ENCODE measurements at places on chromosomes 4 and X.

DNA sequence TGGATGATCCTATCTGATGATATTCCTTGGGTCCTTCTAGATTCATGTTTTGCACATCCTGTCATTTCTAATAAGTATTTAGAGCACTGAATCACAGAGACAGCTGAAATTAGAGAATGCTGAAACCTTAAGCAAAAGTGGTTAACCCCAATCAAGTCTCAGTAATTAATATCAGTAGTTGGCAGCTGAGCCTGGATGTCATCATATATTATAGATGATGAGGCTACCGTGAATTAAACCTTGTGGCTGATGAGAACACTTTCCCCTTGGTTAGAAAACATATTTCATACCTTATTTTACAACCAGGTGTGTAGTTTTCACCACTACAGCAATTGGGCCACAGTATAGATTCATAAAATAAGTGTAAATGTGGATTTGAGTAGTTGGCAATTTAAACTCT is 499.0 kb downstream of the PDGFC start:
- no peak for DNase-seq

DNA sequence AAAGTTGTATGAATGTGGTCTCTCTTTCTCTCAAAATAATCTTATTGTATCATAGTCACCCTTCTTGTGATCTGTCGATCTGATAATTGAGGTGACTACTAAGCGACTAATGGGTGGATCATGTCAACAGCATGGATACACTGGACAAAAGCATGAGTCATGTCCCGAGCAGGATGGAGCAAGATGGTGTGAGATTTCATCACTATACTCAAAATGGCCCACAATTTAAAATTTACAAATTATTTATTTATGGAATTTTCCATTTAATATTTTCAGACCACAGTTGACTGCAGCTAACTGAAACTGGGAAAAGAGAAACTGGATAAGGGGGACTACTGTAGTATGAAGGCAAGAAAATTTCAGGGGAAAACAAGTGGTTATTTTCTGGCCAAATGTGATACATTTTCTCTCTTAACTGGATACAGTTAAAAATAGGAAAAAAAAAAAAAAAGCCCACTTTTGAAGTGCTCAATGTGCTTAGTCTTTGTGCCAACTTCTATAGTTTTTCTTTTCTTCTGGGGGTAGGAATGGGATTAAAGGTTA is 25.3 kb downstream of the FAM241A start:
- no peak for DNase-seq

DNA sequence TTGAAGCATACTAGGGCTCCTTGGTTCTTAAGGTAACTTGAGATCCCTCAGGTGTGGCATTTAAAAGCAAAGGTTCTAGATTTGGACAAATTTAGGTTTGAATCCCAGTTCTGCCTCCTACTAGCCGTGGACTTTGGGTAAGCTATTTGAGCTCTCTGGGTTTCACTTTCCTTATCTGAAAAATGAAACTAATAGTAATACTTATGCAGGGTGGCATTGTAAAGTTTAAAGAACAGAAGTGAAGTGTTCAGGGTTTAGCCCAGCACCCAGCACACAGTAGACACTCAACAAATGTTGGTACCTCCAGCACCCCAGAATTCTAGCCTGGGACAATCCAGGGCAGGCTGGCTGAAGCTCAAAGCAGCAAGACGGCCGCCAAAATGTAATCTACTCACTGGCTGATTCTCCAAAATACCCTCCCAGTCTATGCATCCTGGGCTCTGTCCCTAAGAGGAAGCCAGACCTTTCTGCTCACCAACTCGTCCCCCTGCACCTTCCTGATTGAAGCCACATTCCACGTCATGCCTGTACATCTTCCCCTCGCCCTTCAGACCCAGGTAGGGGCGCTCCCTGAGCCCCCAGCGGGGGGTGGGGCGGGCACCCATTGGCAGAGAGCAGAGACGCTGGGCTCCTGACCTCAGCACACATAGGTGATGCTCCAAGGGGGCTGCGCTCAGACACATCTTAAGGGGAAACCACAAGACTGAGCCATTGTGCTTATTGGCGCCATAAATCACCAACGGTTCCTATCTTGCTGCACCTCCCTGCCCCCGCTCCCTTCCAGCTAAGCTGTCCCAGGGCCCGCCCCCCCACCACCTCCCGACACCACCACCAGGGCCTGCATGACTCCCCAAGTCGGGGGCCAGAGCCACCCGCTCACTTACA is 160.6 kb downstream of the BCOR start:
- DNase-seq: no peak

- DNase-seq: no peak
These were observed 1465.7 kb upstream of the DIAPH2 start for GRCh38 chrX:95218976-95219375.

DNA sequence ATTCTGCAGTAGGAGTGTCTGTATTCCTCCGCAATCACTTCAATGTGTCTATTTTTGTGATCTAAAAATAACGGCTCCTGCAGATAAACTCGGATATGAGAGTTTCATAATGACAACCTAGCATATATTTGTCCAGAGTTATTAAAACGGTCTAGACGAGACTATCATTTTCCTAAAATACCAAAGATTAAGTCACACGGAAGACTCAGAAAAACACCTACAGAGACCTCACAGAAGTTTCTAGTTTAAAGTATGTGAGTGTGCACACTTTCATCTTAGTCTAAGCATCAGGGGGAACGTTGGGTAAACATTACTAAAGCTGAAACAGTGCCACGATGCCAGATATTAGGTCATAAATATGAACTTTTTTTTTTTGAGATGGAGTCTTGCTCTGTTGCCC is 156.9 kb downstream of the AFAP1 start:
- no peak for DNase-seq

- no peak for DNase-seq
These were observed 83.3 kb downstream of the SORCS2 start for GRCh38 chr4:7275490-7276154.

DNA sequence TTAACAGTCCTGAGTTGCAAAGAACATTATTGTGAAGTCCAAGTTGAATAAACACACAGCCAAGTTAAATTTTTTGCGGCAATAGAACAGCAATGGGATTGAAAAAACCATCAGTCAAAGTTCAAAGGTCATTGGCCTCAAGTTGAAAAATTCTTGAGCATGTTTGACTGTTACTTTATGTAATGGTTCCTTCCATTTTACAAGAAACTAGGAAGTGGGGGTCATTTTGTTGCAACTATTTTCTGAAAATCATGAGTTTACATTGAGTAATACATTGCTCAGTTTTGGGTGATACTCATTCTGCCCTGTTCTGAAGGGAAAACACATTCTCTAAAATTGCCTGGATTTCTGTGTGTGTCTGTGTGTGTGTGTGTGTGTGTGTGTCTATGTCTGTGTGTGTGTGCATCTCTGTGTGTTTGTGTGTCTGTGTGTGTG is 5.2 kb upstream of the IRF2 start:
- peak; percentile 51 for DNase-seq

GRCh38 chr4:128825226-128825625 is 15.7 kb downstream of the JADE1 start:
- DNase-seq: no peak

GRCh38 chrX:7054219-7055216 is 93.0 kb upstream of the STS start:
- DNase-seq: no peak

DNA sequence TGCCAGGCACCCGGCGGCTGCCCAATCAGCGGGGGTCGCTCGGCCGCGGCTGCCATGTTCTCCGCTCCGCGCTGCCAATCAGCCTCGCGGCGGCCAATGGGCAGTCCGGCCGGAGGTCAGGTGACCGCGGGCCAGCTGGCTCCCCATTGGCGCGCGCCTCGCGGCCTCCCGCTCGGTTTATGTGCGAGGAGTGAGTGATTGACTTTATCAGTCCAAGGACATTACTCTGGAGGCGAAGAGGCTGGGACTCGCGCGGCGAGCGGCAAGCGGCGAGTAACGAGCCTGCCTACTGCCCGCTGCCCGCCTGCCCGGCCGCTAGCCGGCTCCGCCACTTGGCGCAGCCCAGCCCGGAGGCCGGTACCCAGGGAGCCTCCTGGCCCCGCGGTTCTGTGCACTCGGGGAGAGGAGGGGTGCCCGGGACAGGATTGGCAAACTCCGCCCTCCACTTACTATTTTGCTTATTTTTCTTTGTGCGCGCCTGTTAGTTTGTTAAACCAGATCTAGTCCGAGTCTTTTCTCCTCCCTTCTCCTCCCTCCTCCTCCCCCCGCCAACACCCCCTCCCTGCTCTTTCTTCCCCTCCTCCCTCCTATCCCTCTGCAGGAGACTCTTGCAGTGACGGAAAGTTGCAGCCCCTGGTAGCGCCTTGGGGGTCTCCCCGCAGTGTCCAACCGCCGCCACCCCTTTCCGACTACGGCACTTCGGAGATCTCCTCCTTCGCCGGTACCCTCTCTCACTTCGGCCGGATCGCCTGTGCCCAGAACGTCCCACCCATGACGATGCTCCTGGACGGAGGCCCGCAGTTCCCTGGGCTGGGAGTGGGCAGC is at the start of gene ZIC3:
Gene ZIC3, plus strand, starts transcription at position 207 of the 825 bp plus-strand sequence. Its CDS starts 565 bp downstream, at position 772.
- DNase-seq: no peak

- DNase-seq: no peak
These were observed 384.2 kb downstream of the SH3BGRL start for GRCh38 chrX:81586096-81586495.

DNA sequence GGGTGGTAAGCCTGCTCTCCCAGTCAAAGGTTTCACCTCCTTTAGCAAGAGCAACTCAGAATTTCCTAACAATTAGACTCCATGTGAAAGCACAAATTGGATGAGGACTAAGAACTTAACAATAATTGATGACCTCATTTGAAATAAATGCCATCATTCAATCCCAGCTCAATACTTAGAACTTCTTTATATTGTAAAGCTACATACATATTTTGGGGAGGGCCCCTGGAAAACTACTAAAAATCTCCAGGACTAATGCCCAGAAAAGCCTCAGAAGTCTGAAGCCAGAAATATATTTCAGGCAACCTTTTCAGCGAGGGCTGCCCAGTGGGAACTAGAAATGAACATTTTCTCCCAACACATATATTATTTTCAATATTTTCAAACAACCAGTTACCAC is 38.1 kb downstream of the AMOT start:
- DNase-seq: no peak

GRCh38 chrX:46791927-46792809 is 33.2 kb upstream of the SLC9A7 start:
- DNase-seq: peak; percentile 6

GRCh38 chrX:118199997-118200396 is 83.4 kb upstream of the KLHL13 start:
- no peak for DNase-seq

DNA sequence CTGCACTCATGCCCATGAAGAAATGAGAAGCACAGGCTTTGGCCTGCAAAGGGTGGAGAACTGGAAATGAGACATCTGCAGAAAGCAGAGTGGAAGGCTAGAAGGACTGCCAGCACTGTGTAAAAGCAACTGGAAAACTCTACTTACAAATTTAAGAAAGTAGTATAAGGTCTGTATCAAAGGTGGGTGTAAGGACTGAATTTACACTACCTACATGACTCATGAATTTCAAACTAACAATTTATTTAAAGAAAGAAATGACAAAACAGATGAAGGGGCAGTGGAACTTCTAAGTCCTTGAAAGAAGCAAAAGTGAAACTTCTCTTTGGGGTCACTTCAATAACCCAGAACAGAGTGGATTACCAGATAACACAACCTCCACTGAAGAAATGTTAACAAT is 71.2 kb downstream of the SLC10A7 start:
- no peak for DNase-seq

DNA sequence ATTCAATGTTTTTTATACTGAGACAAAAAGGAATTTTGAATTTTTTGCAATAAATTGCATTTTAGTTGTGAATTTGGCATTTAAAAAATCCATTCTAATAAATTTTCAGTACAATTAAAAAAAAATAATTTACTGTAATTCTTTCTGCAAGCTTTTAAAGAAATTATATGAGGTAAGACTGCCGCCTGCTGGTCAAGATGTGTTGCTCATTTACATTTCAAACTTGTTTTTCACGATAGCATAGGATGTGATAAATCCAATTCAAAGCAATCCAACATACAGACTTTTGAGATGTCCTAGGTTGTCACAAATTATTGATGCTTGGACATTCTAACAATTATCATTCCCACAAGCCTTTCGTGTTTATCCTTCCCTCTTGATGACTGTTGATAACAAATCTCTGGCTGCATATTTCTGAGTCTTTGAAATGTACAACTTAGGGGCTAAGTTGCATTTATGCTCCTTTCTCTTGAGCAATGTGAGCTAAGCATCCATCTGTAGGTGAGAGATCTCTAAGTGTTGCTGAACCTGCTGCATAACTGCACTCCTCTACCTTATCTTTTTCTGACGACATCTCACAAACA is 21.7 kb upstream of the MFAP3L start:
- peak; percentile 7 for DNase-seq

DNA sequence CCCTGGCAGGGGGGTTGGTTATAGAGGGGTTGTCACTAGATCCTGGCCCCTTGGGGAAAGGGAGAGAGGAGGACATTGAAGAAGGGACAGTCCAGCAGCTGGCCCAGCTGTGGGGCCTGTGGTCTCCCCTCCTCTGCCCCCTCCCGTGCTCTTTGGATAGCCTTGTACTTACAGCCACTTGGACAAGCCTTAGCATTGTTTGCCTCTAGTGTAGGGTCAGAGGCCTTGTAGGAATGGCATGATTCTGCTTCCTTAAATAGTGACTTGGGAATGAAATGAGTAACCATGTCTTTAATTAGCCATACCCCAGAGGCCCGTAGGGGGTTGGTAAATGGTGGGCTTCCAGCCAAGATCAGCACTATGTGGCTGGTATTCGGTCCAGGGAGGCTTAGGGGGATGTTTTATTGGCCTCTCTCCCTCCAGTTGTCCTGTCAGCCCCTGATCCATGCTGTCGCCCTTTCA is 230.6 kb downstream of the PTTG2 start:
- no peak for DNase-seq

GRCh38 chr4:172851534-172851933 is 317.1 kb upstream of the GALNT7 start:
- DNase-seq: no peak

DNA sequence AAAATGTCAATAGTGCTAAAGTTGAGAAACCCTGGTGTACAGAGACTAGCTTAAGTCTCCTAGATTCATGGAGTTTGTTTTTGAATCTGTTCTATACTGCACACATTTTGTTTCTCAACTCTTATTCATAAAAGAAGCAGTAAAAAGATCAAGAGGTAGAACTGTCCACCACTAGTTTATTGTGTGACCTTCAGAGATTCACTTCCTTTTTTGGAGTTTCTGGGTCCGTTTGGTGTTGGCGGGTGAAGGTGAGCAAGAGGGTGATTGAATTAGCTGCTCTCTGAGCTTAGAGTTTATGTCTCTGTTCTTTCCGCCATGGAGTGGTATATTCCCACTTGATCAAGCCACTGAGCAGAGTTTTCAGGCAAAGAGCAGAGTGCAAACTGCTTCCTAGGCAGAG is 21.4 kb upstream of the PLAC1 start:
- DNase-seq: no peak

DNA sequence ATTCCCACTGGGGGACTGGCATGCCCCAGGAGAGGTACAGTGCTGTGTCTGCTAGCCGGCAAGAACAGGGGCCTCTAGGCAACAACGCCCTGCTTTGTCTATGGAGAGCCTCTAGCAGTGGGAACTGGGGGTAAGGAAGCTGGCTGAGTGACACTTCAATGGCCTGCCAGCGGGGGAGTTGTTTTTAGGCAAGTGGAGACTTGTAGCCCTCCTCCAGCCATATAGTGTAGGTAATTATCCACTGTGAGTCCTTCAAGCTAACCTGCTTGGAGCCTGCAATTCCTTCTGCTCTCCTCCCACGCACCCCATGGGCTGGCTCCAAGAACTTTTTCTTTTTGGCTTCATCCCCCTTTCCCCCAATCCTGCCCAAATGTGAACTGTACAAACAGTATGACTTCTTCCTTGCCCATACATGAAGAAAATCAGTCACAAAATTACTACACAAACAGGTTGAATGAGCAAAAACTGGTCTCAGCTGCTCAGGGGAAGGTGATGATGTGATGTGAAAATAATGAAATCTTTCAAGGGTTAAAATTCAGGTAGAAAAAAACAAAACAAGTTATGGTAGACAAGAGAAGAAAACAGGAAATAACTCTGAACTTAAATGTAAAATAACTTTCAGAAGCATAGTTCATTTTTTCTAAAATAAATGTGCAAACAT is 33.1 kb downstream of the LEF1 start:
- DNase-seq: no peak
